ENCODE measurements at places on chromosomes 16 and 17. TPM values are rescaled to one million over a fixed set of nuclear protein-coding genes. Genes with fewer than 3 reads are reported as not detected.
A peak's percentile ranks its signal among the peaks of the same experiment; 100 is the strongest.

ABCA3 gene
- total RNA-seq: 2.1 TPM

LHX1 gene
- not detected for total RNA-seq

SCGB1C2 gene
- not detected for total RNA-seq

TOP2A gene
- 71.4 TPM for total RNA-seq

CTF1 gene
- 4.8 TPM for total RNA-seq

SLC5A10 gene
- not detected for total RNA-seq

SNX11 gene
- total RNA-seq: 10.5 TPM

KRT39 gene
- not detected for total RNA-seq

CLDN9 gene
- total RNA-seq: not detected

RNF227 gene
- total RNA-seq: 4.3 TPM

MSLN gene
- not detected for total RNA-seq

MARVELD3 gene
- not detected for total RNA-seq

YPEL3 gene
- total RNA-seq: 62.6 TPM

PRM1 gene
- not detected for total RNA-seq

NTN1 gene
- total RNA-seq: 0.11 TPM

KCTD19 gene
- total RNA-seq: not detected

DNA sequence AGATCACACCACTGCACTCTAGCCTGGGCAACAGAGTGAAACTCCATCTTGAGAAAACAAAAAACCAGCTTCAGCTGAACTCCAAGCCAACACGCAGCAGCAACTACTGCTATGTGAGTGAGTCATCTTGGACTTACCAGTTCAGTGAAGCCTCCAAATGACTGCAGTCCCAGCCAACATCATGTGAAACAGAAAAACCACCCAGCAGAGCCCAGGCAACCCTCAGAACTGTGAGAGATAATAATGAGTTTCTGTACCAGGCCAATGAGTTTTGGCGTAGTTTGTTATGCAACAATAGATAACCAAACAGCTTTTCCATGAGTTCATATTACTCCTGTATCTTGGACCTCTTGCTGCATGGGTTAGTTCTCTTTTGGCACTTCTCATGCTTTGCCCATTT, 23.3 kb downstream of the PHF12 start:
- peak; percentile 48 for DNase-seq

GRCh38 chr17:39045948-39046679, 78.9 kb upstream of the FBXO47 start:
- no peak for DNase-seq

GRCh38 chr16:87045466-87046216, 271.6 kb downstream of the C16orf95 start:
- DNase-seq: no peak

- DNase-seq: no peak
These were observed 15.8 kb upstream of the IGFALS start for GRCh38 chr16:1809281-1809801.

DNA sequence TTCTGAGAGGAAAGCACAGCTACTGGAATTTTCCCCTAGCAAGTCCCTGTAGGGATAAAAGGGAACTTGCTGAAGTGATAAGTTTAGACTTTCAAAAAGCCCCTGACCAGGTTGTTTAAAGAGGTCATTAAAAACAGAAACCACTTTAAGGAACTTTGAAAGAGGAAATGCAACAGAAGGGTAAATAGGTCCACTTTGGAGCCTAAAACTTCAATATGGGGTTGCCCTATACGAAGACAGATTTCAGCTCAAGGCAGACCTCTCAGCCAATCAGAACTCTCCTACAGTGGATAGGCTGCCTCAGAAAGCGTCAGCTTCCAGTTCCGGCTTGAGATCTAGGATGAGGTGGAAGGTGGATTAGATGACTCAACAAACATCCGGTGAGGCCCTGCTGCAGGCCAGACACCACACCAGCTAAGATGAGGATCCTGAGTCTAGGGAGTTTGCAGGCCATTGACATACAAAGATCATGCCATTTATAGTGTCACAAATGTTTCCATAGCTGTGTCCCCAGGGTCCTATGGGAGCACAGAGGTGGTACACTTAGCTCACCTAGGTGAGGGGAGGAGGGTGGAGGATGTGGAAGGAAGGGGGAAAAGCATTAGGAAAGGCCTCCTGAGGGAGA, 7.9 kb upstream of the MFSD6L start:
- peak; percentile 36 for DNase-seq

GRCh38 chr17:4764595-4764994, 7.1 kb upstream of the TM4SF5 start:
- DNase-seq: no peak

- DNase-seq: no peak
These were observed 17.8 kb downstream of the CDH8 start for GRCh38 chr16:62018301-62019060.

DNA sequence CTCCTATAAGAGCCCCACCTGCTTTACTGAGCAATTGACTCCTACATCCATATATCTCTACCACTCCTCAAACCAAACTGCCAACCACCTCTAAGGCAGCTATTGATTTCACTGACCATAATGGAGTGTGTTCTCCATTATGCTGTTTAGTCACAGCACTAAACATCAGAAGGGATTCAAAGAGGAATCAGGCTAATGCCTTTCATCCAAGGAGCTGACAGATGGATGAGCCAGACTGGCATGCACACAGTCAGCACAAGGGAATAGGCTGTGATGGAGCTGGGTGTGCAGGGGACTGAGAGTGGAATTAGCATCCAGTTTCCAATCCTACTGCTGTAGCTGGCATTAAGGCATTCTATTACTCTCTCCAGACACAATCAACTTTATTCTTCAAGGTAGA, 88.7 kb upstream of the CCL2 start:
- no peak for DNase-seq

DNA sequence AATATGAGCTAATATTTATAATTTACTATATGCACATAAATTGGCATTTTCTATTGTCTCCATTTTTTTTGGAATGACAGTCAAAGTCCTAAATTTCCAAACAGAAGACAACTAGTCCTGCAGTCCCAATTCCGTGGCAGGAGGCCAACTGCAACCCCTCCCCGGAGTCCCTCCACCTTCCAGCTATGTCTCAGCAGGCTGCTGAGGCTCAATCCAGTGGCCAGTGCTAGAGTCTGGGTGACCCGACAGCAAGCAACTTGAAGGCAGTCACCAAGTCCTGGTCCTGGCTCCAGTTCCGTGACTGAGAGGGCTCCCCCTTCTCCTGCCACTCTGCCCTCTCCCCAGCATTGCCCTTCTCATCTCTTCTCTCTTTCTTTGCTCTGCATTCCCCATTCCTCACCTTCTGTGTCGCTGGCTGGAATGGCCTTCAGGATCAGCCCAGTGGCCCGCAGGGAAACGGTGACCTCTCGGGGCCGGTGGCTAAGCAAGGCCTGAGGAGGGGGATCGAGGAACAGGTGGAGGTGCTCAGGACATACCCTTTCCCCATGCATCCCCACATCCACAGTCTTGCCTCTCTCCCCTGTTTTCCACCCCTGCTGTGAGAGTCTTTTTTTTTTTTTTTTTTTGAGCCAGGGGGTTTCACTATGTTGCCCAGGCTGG, 22.4 kb upstream of the MFSD6L start:
- no peak for DNase-seq

DNA sequence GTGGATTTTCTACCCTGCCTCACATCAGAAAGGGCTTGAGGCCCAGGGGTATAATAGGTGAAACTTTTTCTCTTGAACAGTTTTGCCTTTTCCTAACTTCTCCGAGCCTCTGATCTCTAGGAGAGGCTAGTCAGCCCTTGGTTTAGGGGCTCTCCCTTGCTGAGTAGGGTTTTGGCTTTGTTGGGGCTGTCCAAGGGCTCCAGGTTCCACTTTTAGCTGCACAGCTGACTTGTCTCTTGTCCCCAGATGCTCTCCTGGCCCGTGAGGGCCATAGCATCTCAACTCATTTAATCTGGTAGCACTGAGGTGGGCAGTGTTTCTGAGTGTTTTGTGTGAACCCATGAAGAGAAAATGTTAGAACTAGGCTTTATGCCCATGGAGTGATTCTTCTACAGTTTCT, 103.9 kb downstream of the MSI2 start:
- DNase-seq: no peak

DNA sequence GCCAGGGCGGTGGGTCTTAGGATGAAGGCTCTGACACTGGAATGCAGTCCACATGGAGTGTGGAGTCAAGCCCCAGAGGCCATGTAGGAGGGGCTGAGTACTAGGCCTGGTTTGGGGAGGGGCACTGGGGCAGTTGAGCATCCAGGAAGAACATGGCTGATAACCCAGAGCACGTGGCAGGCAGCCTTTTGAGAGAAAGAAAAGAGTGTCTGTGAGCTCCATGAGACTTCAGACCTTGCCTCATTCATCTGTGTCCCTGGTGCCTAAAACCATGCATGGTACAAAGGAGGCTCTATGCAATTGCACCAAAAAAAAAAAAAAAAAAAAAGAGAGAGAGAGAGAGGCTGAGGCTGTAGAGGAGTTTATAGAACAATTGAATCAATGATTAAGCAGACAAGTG, 14.6 kb downstream of the SLC46A1 start:
- DNase-seq: no peak

- no peak for DNase-seq
These were observed 766.5 kb upstream of the GOT2 start for GRCh38 chr16:59500601-59501000.

GRCh38 chr17:48814504-48814903, 2.5 kb downstream of the TTLL6 start:
- DNase-seq: peak; percentile 64

DNA sequence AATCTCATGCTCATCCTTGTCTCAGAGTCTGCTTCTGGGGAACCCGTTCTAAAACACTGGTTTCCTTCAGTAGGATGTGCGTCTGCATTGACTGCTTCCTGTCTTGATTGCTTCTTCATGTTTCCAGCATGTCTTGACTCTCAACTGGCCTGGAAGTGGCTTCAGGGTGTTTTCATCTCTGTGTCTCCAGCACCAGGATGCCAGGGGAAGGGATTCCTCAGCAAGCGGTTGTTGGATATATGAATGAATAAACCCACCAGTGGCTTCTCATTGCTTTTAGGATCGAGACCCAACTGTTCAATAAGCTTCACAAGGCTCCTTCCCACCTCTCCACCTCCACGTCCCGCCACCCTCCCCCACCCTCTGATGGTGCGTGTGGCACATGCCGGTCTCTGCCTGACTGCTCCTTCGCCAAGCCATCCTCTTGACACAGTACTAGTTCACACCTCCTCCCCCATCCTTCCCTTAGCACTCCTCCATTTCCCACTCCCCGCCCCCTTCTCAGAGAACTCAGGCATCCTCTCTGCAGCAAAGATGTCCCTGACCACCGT, 14.1 kb upstream of the TNS4 start:
- DNase-seq: no peak

DNA sequence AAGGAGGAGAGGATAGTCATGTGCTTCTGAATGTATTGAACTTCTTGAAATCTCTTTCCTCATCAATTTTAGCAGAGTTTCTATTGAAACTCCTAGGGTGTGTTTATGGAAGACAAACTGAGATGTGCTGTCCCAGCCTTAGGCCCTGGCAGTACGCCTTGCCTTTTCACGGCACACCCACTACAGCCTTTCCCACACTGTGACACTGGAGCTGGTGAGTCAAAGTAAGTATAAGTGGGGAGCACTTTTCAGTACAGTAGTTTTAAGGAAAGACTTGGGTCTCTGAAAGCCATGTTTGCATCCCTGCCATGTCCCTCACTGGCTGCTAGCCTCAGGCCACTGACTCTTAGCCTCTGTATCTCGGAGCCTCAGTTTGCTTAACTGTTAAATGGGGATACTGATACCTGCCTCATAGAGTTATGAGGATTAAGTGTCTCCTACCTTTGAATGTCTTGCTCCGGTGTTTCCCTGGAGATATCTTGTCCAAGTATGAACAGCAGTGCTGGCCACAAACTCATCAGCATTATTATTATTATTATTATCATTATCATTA, 144.7 kb upstream of the CRHR1 start:
- peak; percentile 83 for DNase-seq

GRCh38 chr17:29588562-29589411, 661 bp downstream of the GIT1 start:
- DNase-seq: peak; percentile 69

- no peak for DNase-seq
These were observed 65.8 kb downstream of the SALL1 start for GRCh38 chr16:51085271-51085670.

DNA sequence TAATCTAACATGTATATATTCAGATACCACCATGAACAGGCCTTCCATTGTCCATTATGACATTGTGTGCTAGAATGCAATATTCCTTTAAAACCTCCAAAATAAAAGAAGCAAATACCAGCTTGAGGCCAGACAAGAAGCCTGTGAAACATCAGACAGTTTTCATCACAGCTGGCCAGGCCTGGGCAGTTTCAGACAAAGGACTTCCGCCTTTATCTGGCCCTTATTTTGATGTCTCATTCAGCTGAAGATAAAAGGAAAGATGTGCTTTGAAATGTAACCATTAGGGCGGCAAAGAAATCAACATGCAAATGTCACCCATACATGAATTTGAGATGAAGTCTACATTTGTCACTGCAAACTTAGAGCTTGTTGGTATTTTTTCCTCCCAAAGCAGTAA, 737.5 kb downstream of the KCNJ2 start:
- peak; percentile 64 for DNase-seq

DNA sequence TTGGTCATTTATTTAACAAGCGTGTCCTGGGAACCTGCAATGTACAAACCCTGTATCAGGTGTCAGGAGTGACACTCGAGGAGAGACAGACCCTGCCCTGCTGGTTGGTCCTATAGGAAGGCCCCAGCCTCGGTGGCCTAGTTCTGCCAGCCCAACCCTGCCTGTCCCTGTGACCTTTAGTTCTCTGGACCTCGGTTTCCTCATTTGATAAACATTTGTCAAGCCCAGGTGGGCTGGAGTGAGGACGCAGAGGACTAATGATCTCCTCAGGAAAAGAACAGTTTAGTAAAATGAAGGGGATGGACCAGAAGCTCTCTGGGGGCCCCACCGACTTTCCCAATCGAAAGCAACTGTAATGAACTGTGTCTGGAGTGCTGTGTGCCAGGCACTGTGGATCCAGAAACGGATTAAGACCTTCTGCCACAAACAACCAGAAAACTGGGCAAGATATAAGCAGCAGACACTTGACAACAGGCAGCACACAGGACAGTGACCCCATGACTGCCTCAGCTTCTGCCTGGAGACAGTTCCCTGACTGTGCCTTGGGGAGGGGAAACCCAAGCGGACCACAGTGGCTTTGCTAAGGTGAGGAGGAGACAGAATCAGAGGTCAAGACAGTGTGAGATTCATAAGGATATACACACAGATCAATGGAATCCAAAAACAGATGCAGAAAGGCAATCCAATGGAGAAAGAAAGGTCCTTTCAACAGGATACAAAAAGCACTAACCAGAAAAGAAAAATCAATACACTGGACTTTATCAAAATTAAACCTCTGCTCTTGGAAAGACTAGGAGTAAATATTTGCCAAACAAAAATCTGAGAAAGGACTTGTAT, 8.8 kb downstream of the PRCD start:
- no peak for DNase-seq

GRCh38 chr17:64723781-64724180, 61.7 kb upstream of the SMURF2 start:
- DNase-seq: peak; percentile 44

- DNase-seq: no peak
These were observed 1.5 kb downstream of the ZNF747 start for GRCh38 chr16:30533146-30533522.

DNA sequence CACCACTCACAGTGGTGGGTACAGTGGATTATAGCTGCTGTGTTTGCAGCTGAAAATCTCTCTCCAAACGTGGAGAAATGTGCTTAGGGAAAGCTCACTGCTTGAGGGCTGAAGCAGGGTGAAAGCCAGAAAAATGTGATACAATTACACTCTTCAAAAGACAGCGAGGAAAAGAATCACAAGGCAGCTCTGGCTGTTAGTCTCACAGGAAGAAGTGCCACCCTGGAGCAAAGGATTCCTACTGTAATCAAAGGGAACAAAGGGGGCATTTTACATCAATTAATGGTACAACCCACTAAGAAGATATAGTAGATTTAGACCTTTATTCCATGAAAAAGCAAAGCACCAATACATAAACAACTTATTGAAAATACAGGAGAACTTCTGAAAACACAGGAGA, 48.1 kb upstream of the IRX5 start:
- no peak for DNase-seq
